ENCODE measurements at places on chromosomes 11 and 22.

DNA sequence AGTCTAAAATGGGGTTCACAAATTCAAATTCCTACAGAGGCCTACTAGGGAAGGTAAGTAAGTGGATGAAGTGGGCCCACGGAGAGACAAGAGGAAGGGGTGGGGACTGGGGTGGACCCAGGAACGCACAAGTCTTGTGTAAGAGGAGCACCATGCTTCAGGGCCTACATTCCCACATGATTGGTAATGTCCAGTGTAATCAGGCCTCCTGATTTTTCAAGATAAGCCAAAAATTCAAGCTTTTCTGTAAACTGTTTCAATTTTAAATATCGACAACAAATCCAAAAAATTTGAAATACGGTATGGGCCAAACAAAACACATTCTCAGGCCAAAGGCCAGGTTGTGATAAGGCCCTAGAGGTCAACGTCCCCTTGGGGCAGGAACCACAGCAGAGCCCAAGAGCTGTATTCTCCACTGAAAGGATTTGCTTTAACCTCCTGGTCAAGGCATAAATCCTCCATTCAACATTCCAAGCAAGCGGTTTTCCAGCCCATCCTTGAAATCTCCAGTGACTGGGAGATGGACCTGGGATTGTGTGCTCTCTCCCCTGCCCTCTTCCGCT lies 116.4 kb downstream of the TRIM29 start:
- no peak for DNase-seq

- no peak for DNase-seq
Measured at GRCh38 chr11:87466223-87466622, 428.5 kb downstream of the TMEM135 start.

GRCh38 chr11:69888483-69889181 lies 69.4 kb upstream of the FGF3 start:
- DNase-seq, result peak; percentile 62

- DNase-seq, result no peak
Measured at GRCh38 chr11:10096987-10097386, 197.0 kb downstream of the SBF2 start.

DNA sequence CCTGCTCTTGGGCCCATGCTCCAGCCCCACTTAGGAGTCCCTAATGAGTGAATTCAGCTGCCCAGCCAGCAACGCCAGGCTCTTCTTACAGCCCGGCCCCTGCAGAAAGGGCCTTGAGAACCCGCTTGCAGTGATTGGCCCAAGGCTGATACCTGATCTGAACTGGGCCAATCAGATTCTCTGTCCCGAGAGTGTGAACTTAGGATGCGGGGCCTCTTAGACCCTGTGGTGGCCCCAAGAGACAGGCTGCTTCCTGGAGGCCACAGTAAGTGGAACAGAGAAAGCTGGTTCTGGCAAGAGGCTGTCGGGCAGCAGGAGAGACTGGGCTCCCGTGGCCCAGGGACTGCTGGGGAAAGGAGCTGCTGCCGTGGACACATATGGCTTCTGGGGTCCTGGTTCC lies 11.5 kb downstream of the VSTM5 start:
- DNase-seq, result no peak

- DNase-seq, result no peak
Measured at GRCh38 chr11:95065336-95065735, 1.4 kb upstream of the SRSF8 start.

- no peak for DNase-seq
Measured at GRCh38 chr11:117614728-117615127, 182.3 kb downstream of the DSCAML1 start.

GRCh38 chr11:118806400-118806799 lies 15.4 kb upstream of the DDX6 start:
- DNase-seq, result no peak

GRCh38 chr11:133082841-133083488 lies 449.3 kb downstream of the OPCML start:
- DNase-seq, result peak; percentile 42

- DNase-seq, result no peak
Measured at GRCh38 chr11:68461575-68461917, 994 bp downstream of the PPP6R3 start.

DNA sequence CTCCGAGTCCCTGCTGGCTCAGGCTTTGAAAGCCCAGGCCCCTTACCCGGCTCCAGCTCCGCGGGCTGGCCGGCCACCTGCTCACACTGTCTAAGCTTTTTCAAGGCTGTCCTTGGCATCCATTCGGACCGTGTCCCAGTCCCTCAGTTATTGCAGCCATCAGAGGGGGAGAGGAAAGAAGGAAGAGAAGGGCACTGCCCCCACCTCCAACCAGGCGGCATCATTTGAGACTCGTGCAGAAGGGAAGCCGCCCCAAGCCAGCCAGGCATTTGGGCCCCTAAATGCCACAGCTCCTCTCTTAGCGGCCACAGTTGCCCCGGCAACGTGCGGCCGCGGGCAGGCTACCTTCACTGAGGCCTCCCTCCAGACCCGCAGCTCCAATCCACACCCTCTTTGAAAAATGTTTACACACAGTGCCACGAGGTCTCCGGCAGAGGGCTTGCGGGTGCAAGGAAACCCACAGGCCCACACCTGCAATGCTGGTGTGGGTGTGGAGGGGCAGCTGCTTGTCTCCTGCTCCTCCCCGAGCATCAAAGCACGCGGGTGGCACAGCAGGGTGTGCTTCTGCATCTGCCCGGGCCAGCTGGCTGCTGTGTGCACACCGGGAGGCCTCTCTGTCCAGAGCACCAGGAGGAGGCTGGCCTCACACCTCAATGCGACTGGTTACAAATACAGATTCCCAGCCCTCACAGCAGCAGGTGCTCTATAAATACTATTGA lies 124.4 kb downstream of the CTTN start:
- no peak for DNase-seq
